Omental fat pad (tissue), 4 donors: ENCODE measurements at places on chromosomes 12 and 14. TPM values are rescaled to one million over a fixed set of nuclear protein-coding genes. Genes with fewer than 3 reads are reported as not detected.

The IFI27 gene
- total RNA-seq: 285 TPM

The SELPLG gene
- 12.4 TPM for total RNA-seq

The TMEM52B gene
- 0.09 TPM for total RNA-seq

The KRT5 gene
- 59.0 TPM for total RNA-seq
